ENCODE measurements at places on chromosomes 7 and 10. TPM values are rescaled to one million over a fixed set of nuclear protein-coding genes. Genes with fewer than 3 reads are reported as not detected.

DNA sequence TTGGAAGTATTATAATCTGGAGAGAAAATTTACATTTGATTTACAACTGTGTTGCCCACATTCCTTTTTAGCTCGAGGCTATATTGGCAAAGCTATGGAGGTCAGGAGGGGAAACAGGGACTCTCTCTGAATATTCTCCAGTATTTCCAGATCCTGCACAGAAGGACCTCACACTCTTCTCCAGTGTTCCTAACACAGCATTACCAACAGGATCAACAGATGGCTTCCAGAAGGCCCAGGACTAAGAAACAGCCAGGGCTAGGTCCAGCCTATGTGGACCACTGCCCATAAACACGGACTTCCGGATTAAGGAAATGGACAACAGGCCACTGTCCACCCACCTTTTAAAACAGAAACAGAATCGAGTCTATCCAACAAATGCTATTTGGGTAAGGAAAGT lies 65.3 kb downstream of the CHCHD3 start:
- no peak for DNase-seq

FRAT1 gene
- 2.9 TPM for total RNA-seq

- peak; percentile 61 for DNase-seq
Observed at GRCh38 chr7:143305423-143306070, 10.4 kb upstream of the CLCN1 start.

AKR1C4 gene
- 0.28 TPM for total RNA-seq

GRCh38 chr7:57399972-57400371 lies 50.0 kb upstream of the ZNF716 start:
- DNase-seq = no peak

DNA sequence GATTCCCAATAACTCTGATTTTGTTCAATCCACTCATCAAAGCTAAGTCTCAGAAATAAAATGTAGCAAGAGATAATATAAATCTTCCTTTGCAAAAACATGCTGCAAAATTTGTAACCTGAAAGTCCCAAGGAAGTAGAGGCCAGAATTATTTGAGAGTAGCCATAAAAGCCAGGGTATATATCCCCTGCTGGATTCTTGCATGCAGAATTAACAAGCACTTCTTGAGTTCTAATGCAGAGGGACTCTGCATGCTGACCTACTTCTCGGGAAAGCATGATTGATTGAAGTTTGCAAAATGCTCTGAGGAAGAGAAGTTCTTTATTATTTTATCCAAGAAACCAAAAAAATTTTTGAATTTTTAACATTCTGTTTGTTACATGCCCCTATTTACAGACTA lies 121.6 kb downstream of the THSD7A start:
- no peak for DNase-seq

GRCh38 chr10:131830446-131831130 lies 70.2 kb upstream of the PPP2R2D start:
- DNase-seq = peak; percentile 39

- DNase-seq = no peak
Observed at GRCh38 chr10:106175760-106176377, 988.6 kb downstream of the SORCS1 start.

MAGI2 gene
- 2.2 TPM for total RNA-seq

DNA sequence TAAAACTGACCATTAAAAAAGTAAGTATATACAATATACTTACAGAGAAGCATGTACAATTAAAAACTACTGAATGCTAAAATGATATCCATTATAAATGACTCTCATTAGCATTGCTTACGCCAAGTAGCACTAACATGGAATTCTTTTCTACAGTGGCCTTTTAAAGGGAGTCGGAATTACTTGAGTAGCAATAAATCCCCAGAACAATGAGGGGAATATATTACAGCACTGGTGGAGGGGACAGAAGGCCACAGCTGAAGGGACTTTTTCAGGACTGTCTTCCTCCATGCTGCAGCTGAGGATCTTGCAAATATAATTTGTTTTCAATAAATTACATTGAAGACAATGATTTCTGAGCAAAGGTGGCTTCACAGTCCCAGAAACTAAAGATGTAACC lies 97.0 kb downstream of the ALOX5 start:
- DNase-seq = no peak

DNA sequence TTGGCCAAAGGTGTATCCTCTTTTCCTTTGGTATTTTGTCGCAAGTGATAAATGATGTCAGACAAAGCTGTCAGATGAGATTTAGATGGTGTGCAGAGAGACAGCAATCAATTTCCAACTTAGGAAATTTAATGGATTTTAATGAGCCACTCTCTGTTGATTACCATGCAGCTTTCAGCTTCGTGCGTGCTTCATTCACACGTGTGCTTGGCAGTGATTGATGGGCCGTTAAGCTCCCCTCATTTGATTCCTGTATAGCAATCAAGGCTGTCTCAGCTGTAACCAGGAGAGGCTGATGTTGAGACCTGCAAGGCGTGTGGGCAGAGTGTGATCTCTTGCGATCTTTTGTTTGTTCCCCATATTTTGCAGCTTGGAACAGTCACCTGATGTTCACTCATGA lies 439.6 kb downstream of the CALN1 start:
- DNase-seq = no peak

TAC1 gene
- total RNA-seq = not detected

BEND7 gene
- total RNA-seq = 22.8 TPM

PRLHR gene
- total RNA-seq = not detected

TMEM139 gene
- total RNA-seq = 5.9 TPM

GRCh38 chr10:16828701-16829175 lies 11.5 kb upstream of the RSU1 start:
- no peak for DNase-seq

DNA sequence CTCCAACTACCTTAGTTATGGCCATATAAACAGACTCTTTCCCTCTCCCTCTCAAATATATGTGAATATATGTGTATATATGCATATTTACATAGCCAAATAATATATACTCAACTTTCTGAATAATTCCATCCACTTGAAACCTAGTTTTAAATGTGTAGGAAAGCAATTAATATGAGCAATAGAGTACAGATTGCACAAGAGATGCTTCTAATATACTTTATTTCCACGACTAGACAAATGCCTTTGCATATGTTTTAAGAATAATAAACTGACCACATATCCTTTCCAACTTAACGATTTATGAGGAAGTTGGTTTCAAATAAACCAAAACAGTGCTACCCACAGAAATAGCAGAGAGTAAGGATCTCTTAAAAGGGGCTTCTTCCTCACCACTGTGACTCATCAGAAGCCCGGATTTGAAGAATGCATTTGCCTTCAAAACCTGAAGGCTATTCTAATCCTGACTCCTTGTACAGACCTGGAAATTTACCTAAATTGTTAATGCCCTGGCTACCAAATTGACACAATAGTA lies 266.3 kb downstream of the AHR start:
- no peak for DNase-seq

DNA sequence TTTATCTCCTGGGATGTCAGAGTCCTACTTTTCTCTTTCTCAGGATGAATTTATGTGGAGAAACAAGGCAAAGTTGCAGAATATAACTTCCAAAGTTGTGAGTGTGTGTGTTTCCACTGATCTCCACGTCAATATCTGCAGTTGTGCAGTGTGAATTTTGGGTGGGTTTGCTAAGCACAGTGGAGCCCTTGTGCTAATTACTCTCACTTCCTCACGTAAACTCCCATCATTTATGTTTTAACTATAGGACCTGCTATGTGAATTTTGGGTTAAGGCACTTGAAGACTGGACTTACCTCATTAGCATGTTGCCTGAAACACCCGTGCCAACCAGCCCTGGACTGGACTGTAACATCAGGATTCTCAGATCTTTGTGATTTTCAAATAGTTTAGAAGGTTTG lies 51.9 kb upstream of the NPVF start:
- no peak for DNase-seq

Data from pancreas (tissue), 10 donors.